ENCODE measurements at places on chromosomes 4 and X.

GRCh38 chr4:134365852-134366251, 164.3 kb upstream of the PABPC4L start:
- DNase-seq = no peak

DNA sequence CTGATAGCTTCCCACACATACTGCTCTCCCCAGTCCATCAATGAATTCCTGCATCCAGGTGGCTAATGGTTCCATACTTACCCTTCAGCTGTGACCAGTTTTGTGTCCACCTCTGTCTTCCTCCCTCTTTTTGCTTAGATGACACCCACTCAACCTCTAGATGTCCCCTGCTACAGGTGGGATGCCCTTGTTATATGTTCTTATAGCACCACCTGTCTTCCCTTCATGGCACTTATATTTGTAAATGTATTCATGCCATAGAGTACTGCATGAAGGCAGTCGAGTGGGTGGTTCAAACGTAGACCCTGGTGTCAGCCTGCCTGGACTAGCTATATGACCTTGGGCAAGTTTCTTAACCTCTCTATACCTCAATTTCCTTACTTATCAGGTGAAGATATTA, 6.5 kb upstream of the USP46 start:
- no peak for DNase-seq

GRCh38 chr4:110597582-110597981, 25.3 kb downstream of the PITX2 start:
- DNase-seq = no peak

DNA sequence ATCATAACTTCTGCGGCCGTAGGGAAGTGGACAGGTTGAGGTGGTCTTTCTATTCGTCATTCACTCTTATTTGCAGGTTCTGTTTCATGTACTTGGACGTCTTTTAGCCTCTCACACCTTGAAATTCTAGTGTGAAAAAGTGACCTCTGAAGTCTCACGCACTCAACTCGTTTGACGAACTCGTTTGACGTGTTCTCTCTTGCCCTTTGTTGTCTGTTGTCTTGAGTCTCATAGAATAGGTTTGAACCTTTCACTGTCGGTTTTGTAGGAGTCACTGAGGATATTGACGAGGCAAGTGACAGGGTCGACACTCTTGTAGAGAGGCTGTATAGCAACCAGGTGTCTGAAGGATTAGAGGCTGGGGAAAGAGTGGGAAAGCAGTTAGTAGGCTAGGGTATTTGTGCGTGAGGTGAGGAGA, 1.1 kb upstream of the PGRMC2 start:
- no peak for DNase-seq

- no peak for DNase-seq
These were observed 160.3 kb upstream of the RASGEF1B start for GRCh38 chr4:81631958-81632441.

- DNase-seq = no peak
These were observed 18.7 kb upstream of the CXCL13 start for GRCh38 chr4:77586951-77587383.

DNA sequence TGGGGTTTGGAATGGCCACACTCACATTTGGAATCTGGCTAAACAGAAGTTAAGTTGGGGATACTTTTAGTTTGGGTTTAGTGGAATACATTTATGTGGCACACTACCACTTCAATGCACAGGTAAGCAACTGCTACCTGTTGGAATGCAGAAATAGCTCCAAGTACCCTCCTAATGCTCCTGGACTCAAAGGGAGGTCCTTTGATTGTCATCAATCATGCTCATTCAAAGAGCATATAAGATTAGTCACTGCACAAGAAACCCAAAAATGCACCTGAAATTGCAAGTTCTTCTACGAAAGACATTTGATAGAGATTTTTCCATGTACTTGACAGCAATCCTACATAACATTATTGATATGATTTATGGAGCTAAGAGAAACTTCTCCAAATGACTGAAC, 247.7 kb downstream of the ANKRD50 start:
- DNase-seq = no peak

All from activated CD4-positive, CD25-positive, alpha-beta regulatory T cell treated with anti-CD3 and anti-CD28 coated beads, Interleukin-2, amount 50 U/mL, for 72 hours (primary cell).